ENCODE measurements at places on chromosomes 5 and 9. TPM values are rescaled to one million over a fixed set of nuclear protein-coding genes. Genes with fewer than 3 reads are reported as not detected.

- DNase-seq = no peak
- H3K4me3 ChIP-seq = no peak overlapping the region
- H3K27me3 ChIP-seq = no peaks in the 10 kb centered on the region
- peaks cover 13% of the 10 kb centered on the region for H3K36me3 ChIP-seq
Measured at GRCh38 chr5:10756549-10756948, 4.5 kb downstream of the DAP start.

DNA sequence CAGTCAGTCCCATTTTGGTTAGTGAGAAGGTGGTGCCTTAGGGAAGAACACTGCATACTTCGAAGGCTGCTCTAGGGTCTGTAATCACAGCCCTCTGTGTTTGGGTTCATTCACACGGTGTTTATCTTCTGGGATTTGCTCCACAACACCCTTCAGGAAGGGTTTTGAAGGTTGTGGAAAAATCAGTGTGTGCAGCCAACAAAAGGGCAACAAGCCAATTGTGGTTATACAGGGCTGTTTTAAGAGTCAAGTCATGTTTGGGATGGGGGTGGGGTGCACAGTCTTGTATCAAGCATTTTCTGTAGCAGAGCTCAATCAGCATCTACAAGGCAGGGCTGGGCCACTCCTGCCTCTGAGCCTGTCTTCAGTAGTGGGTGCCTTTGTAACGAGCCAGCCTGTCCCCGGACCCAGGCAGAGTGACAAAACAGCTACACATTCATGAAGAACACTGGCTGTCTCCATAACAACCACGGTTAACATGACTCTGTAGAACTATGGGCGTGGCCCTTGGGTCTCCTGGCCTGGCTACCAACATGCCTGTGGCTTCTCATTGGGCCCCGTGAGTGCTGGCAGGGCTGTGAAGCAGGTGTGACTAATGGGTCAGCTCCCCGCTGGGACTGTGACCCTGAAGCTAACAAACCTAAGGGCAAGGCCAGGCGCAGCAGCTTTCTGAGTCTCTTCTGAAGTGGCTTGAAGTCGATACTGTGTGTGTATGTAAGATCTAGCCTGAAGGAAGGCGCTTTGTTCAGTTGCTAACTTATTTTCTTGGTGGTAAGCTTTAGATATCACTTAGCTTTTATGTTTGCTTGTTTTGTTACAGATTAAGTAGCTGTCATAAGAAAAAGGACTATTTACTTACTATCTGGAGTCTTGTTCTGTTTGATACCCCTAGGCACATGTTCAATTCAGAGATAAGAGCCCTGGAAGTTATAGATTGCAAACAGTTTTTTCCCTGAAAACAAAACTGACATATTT lies 27.9 kb upstream of the GOLM1 start:
- peaks cover 4% of the 10 kb centered on the region for H3K27me3 ChIP-seq
- H3K4me1 ChIP-seq = no peaks in the 10 kb centered on the region
- no peak overlapping the region for H3K4me3 ChIP-seq
- H3K36me3 ChIP-seq = no peaks in the 10 kb centered on the region
- H3K27ac ChIP-seq = no peak overlapping the region

Gene MEIKIN
- 2.1 TPM for total RNA-seq

Gene SPINK13
- total RNA-seq = not detected
